ENCODE measurements at places on chromosomes 1 and 21.

- H3K4me1 ChIP-seq: peaks cover 2% of the 10 kb centered on the region
- no peak overlapping the region for H3K27ac ChIP-seq
- no peak for DNase-seq
- H3K4me3 ChIP-seq: no peak overlapping the region
- no peaks in the 10 kb centered on the region for H3K36me3 ChIP-seq
These were observed 37.3 kb downstream of the ATF3 start for GRCh38 chr1:212645546-212646543.

DNA sequence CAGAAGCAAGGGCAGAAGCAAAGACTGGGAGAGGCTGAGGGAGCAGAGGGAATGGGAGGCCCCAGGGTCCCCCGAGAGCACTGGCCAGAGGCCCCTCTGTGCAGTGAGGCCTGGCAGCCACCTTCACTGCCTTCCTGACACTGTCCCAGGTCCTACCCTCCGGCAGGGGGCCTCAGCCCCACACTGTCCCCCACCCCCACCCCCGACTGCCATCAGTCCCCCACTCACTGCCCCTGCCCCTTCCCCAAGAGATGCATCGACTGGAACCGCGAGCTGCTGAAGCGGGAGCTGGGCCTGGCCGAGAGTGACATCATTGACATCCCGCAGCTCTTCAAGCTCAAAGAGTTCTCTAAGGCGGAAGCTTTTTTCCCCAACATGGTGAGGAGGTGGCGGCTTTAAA, 13.0 kb upstream of the PADI6 start:
- no peaks in the 10 kb centered on the region for H3K27me3 ChIP-seq
- no peak overlapping the region for H3K4me3 ChIP-seq
- H3K4me1 ChIP-seq: no peaks in the 10 kb centered on the region
- no peak for DNase-seq
- H3K27ac ChIP-seq: no peak overlapping the region

DNA sequence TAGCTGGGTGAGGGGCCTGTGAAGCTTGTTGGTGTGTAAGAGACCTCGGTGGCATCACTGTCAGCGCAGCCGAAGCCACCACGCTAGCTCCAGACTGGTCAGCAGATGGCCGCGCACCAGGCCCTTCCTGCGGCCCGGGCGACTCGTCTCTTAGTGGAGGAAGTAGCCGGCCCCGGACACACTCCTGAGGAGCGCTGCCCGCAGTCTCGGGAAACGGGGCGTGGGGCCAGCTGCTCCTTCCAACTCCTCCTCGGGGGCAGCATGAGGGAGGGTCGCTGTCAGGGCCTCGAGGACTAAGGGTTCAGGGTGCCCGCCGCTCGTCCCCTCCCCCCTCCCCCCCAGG, 20.4 kb downstream of the H3-3A start:
- DNase-seq: peak; percentile 42
- H3K4me3 ChIP-seq: peak overlapping the region; percentile 55
- H3K27ac ChIP-seq: peak overlapping the region; percentile 43
- H3K27me3 ChIP-seq: no peaks in the 10 kb centered on the region
- peaks cover 4% of the 10 kb centered on the region for H3K4me1 ChIP-seq

- peaks cover 11% of the 10 kb centered on the region for H3K4me1 ChIP-seq
- peak within 1 kb of the TSS; percentile 68 for H3K27ac ChIP-seq
- peaks cover under 1% of the 10 kb centered on the region for H3K36me3 ChIP-seq
- DNase-seq: peak; percentile 98
- no peaks in the 10 kb centered on the region for H3K27me3 ChIP-seq
- peak within 1 kb of the TSS; percentile 76 for H3K4me3 ChIP-seq
These were observed at the start of gene LMOD1 for GRCh38 chr1:201946224-201946908. LMOD1 (minus strand) TSS chr1:201946548; CDS start chr1:201946340, 208 bp downstream.

- no peaks in the 10 kb centered on the region for H3K27me3 ChIP-seq
- H3K36me3 ChIP-seq: no peaks in the 10 kb centered on the region
These were observed 10.0 kb downstream of the C1orf198 start for GRCh38 chr1:230858236-230858820.

GRCh38 chr1:79161077-79161476, 154.5 kb upstream of the ADGRL4 start:
- no peaks in the 10 kb centered on the region for H3K27me3 ChIP-seq
- H3K4me1 ChIP-seq: no peaks in the 10 kb centered on the region
- DNase-seq: peak; percentile 54
- no peaks in the 10 kb centered on the region for H3K36me3 ChIP-seq

GRCh38 chr1:33408093-33408436, 22.8 kb downstream of the PHC2 start:
- H3K27ac ChIP-seq: no peak overlapping the region
- DNase-seq: no peak
- H3K4me3 ChIP-seq: no peak overlapping the region
- peaks cover 2% of the 10 kb centered on the region for H3K4me1 ChIP-seq

- no peaks in the 10 kb centered on the region for H3K36me3 ChIP-seq
- no peak for DNase-seq
- no peak overlapping the region for H3K4me3 ChIP-seq
- H3K27me3 ChIP-seq: peaks cover 15% of the 10 kb centered on the region
These were observed 37.5 kb upstream of the PLA2G2C start for GRCh38 chr1:20223551-20224419.

DNA sequence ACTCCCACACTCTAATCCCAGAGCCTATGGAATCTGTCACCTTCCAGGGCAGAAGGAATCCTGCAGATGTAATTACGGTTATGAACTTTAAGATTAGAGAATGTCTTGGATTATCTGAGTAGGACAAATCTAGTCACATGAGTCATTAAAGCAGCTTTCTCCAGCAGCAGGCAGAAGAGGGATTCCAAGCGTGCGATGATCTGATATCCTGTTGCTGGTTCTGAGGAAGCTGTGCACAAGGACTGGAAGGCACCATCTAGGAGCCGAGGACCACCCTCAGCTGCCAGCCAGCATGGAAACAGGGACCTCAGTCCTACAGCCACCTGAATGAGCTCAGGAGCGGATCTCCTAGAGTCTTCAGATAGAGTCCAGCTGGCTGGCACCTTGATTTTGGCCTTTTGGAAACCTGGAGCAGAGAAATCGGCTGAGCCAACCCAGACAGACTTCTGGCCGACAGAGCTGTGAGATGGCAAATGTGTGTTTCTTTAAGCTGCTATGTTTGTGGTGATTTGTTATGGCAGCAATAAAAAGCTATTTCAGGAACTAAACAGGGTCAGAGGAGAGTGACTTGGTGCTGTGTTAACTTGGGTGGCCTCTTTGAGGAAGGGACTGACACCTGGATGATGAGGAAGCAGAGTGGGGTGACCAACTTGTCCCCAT, 34.5 kb downstream of the LRRN2 start:
- H3K36me3 ChIP-seq: no peaks in the 10 kb centered on the region
- no peaks in the 10 kb centered on the region for H3K4me1 ChIP-seq
- no peak for DNase-seq

DNA sequence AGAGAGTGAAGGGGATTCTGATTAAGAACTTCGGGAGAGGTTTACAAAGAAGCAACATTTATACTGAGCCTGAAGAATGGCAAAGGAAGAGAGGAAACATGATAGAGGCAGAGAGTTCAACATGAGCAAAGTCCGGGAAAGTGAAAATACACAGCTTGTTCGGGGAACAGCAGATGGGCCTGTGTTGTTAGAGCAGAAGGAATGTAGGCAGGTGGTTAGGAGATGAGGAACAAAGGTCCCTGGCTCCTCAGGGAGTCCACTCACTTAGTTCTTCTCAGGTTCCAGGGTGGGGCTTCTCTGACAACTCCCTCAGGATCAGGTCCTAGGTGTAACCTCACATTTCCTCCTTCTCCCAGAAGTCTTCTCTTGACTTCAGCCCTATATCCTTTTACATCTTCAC, 5.1 kb upstream of the ZNF326 start:
- H3K4me1 ChIP-seq: no peaks in the 10 kb centered on the region
- no peaks in the 10 kb centered on the region for H3K27me3 ChIP-seq
- no peak overlapping the region for H3K4me3 ChIP-seq
- DNase-seq: no peak
- H3K27ac ChIP-seq: no peak overlapping the region

DNA sequence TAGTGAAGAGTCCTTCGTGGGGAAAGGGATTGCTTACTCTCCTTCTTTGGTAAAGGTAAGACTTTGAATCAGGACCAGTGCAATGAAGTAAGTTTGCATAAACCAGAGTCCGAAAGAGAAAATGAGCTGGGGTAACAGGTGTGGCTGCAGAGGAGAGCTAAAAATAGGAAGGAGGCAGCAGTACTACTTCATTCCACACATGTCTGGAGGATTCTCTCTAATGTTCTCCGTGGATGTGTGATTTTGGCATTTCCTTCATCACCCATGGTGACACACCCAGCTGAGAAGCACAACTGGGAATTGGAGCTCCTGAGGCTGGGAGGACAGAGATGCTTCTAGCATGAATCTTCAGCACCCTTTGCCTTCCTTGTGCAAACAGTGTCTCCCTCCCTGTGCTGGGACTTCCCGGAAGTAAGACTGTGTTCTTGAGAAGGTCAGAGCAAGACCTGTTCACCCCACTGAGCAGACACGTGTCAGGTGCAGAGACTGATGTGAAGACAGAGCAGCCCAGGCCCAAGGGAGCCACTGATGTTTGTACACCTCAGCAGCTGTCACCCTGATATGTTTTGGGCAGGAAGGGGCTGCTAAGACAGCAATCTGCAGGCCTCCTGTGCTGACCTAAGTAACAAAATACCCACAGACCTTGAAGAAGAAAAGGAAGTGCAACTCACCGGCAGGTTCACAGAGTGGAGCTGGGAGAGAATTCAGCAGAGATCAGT, 13.3 kb downstream of the FCRL1 start:
- H3K4me1 ChIP-seq: no peaks in the 10 kb centered on the region
- no peak overlapping the region for H3K4me3 ChIP-seq
- no peak overlapping the region for H3K27ac ChIP-seq
- H3K27me3 ChIP-seq: no peaks in the 10 kb centered on the region
- DNase-seq: no peak

GRCh38 chr21:42599486-42599885, 53.9 kb upstream of the PDE9A start:
- no peak for DNase-seq
- H3K27ac ChIP-seq: no peak overlapping the region
- H3K36me3 ChIP-seq: no peaks in the 10 kb centered on the region
- H3K4me3 ChIP-seq: no peak overlapping the region

DNA sequence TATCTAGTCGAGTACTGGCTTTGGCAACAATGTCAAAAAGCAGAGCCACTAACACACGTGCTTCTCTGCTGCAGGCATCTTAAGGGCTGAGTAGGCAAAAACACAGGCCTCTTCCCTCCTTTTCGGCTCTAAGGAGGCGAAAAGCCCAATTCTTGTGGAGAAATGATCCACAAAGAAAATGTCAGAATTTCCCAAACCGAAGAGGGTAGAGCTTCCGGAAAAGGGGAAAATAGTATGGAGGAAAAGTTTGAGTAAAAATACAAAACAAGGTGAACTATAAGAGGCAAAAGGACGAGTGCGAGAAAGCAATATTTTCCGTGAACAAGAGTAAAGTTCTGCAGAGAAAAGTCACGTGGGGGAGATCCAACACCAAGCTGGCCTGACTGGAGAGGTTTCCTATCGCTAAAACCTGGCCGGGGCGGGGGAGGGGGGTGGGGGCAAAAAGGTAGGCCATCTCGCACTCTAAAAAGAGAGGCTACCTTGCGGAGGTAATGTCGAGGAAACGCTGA, 551 bp downstream of the ZRANB2 start:
- peak overlapping the region; percentile 75 for H3K4me3 ChIP-seq
- H3K4me1 ChIP-seq: no peaks in the 10 kb centered on the region
- DNase-seq: peak; percentile 25
- H3K27me3 ChIP-seq: no peaks in the 10 kb centered on the region
- peak overlapping the region; percentile 93 for H3K27ac ChIP-seq

DNA sequence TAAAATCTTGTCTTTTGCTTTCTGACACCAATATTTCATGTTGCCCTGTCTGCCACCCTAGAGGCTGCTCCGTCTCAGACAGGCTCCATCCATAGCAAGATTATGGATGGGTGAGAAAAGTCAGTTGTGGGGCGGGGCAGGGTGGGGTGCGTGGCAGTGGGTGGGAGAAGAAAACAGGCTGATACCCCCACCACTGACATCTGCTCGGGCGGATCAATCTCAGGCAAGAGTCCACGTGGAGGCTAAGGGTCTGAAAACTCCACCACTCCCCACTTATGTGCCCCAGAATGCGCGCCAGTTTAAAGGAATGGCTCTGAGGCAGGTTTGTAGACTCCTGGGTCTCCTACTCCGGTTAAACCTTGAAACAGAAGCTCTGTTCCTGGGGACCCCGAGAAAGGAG, 101.5 kb downstream of the HLCS start:
- no peak overlapping the region for H3K4me3 ChIP-seq
- H3K4me1 ChIP-seq: peaks cover 3% of the 10 kb centered on the region
- no peaks in the 10 kb centered on the region for H3K27me3 ChIP-seq

GRCh38 chr1:81700728-81701470, 99.8 kb upstream of the ADGRL2 start:
- H3K27ac ChIP-seq: no peak overlapping the region
- H3K4me1 ChIP-seq: peaks cover 13% of the 10 kb centered on the region
- no peak overlapping the region for H3K4me3 ChIP-seq
- H3K36me3 ChIP-seq: no peaks in the 10 kb centered on the region

DNA sequence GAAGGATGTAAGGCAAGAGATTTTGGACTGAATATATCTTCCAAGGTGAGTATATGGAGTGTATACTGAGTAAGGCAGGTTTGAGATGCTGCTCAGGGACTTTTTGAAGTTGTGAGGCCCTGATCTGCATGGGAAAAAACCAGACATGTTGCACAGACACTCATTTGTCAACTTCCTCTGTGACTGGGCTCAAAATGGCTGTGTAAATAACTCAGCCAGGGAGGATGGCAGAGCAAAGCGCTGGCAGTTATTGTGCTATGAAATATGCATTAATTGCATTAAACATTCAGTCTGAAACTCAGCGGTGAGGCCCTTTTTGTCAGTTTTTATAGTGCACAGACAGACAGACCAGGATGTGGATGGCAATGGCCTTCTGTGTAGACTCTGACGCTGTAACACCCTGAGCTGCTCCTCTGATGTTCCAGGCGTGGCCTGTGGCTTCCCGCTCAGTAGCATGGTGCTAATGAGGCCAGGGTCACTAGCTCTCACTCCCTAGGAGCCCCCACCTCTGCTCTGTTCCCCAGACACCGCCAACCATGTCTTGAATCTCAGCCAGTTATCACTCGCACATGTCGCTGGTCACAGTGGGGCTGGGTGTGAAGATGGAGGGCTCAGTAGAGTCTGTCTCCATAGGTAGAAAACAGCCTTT, 307.0 kb upstream of the PROX1 start:
- no peaks in the 10 kb centered on the region for H3K36me3 ChIP-seq
- H3K27me3 ChIP-seq: no peaks in the 10 kb centered on the region
- no peak overlapping the region for H3K27ac ChIP-seq
- H3K4me3 ChIP-seq: no peak overlapping the region
- no peaks in the 10 kb centered on the region for H3K4me1 ChIP-seq
- no peak for DNase-seq

Measured in fibroblast of lung (primary cell).